NCI-H1092 treated with DMSO at 0.1 percent for 48 hours (cell line): ENCODE measurements at places on chromosomes 5 and 9.

DNA sequence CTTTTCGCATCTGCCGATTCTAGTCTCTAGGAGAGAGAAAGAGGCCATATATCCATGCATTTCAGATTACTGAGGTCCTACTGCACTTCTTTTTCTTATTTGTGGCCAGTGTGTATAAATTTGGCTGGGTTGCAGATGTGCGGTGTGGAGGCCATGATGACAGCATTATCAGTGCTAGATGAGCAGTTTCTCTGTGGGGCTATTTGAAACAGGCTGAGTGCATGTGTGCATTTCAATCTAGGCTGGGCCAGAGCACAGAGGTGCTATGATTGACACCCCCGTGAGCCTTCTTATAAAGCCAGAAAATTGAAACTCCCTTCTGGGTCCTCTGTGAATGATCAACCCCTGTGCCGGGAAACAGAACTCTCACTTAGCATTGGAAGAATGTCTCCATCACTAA is 70.0 kb downstream of the TMEM252 start:
- DNase-seq: no peak

DNA sequence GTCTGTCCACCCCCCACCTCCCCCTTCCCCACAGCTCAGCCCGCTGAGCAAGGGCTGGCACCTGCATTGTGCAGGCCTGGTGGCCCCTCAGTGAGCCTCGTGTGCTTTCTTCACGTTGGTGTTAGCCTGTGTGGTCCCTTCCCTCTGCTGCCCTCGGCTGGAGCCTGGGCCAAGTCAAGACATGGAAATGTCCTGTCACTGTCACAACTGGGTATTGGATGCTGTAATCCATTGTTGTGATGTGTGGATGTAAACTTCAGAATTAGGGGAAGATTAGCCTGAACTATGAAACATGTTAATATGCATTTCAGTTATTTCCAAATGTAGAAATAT is 103.9 kb downstream of the TRIO start:
- DNase-seq: no peak

GRCh38 chr9:124551472-124552272 is 44.5 kb upstream of the NR5A1 start:
- DNase-seq: peak; percentile 34

GRCh38 chr5:137688210-137688840 is 47.6 kb downstream of the KLHL3 start:
- no peak for DNase-seq

GRCh38 chr9:92853716-92854115 is 24.1 kb downstream of the ZNF484 start:
- DNase-seq: no peak

DNA sequence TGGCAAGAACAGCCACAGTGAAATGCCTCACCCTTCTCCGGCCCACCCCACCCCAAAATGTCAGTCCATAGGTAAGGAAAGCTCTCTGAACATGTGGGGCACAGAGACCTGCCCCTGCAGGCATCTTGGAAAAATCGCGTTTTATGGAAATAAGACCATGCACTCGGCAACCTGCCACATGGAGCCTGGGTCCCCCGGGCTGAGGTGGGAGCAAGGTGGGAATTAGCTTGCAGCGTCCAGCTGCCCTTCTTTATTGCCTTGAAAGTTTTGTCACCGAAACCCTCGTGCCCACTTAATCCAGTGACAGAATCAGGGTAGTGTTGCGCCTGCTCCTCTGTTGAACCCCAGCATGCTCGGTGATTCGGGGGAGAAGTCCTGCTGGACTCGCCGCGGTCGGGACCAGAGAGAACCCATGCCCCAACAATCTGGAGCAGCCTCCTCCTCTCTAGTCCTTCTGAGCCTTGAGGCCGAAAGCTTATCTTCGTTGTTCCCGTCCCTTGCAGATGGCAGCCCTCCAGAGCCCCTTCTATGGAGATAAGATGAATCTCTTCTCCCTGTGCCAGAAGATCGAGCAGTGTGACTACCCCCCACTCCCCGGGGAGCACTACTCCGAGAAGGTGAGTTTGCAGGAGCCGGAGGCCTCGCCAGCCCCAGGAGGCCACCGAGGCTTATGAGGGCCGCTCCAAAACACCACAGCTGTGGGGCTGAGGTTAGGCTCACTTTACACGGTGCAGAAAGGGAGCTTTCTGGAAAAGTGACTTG is 67.9 kb downstream of the PSMB7 start:
- DNase-seq: no peak

DNA sequence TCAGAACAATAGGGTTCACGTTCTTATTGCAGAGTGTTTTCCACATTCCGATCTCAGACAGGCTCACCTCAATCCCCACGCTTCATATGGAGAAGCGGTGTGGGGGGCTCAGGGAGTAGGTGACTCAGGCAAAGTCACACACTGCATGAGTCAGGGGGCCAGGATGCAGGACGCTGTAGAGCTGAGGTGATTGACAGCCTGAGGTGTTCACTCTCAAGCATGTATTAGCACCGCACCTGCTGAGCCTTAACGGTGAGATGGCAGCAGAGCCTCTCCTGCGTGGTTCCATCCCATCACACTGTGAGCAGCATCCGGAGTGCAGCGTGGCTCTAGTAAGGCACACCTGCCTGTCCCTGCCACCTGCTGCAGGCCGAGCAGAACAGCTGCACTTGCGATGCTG is 194.0 kb downstream of the IRX2 start:
- no peak for DNase-seq

GRCh38 chr5:149310947-149311658 is 34.2 kb upstream of the GRPEL2 start:
- DNase-seq: no peak

GRCh38 chr9:116549061-116549664 is 137.9 kb upstream of the TRIM32 start:
- no peak for DNase-seq

DNA sequence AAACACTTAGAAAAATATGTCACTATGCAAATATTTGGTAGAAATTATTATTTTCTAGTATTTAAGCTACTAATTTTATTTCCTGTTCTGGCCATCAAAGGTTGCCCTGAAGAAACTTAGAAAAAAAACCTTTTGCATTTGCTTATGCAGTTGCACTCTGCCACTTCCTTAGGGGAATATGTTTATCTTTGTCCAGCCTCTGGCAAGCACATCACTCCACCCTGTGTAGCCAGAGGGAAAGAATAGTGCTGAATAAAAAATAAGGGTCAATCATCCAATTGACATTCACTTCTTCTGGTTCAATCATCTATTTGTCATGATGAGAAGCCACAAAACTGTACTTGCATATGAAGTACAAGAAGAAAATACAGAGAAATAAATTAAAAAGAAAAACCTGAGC is 72.8 kb downstream of the CETN3 start:
- no peak for DNase-seq

DNA sequence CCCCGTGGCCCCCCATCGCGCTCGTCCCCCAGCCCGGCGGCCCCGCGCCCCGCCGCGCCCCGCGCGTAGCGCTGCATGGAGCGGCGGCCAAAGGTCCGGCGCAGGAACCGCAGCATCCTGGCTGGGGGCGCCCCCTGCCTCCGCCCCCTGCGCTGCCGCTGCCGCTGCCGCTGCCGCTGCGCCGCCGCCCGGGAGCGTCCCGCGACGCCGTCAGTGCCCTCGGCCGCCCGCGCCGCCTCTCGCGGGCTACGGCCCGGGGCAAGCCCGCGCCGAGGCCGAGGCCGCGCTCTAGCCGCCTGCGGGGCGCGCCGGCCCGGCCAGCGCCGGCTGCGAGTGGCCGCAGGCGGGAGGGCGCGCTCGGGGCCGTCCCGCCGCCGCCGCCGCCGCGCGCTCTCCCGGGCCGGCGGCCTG is 523 bp downstream of the EPB41L4B start:
- DNase-seq: no peak

DNA sequence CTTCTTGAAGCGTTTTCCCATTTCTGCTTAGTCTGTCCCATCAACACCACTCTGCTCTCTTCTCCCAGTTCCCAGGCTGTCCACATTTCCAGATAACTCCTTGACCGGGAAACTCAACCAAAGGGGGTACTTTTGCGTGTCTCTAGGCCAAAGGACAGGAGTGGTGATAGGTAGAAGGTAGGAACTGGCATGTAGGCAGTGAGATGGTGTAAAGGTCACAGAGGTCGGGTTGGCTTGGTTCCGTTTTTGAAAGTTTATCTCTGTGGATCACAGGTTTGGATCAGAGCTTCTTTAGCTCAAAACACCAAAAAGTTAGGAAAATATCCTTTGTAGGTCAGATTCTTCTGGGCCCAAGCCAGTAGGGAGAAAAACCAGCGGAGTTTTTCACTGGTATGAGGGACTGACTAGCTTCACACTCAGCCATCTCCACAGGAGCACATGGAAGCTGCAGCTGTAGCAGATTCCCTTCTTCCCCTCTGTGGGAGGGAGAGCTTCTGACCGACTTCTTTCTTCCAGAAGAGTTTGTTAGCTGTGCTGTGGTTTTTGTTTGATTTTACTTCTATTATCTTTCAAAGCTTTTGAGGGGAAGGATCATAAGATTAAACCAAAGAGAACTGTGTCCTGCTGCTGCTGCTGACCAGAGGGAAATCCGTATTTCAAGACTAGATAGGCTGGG is 98.4 kb upstream of the DMRT1 start:
- DNase-seq: no peak

- DNase-seq: no peak
These were observed 53.3 kb upstream of the RNU6ATAC start for GRCh38 chr9:134217431-134218210.

DNA sequence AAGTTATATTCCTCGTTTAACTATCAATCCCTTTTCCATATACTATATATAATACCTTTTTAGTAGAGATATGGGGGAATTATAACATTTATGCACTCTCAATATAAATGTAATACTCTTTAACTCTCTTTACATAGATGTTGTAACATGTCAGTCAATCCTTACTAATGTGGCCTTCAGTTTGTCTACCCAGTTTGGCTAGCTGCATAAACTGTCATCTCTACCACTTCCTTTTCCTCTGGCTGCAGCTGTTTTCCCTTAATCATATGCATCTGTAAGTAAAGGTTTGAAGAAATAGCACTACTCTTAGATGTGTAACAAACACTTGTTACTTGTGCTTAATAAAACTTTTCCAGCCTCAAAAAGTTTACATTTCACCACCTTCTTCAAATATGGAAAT is 13.4 kb downstream of the ABHD17B start:
- no peak for DNase-seq

DNA sequence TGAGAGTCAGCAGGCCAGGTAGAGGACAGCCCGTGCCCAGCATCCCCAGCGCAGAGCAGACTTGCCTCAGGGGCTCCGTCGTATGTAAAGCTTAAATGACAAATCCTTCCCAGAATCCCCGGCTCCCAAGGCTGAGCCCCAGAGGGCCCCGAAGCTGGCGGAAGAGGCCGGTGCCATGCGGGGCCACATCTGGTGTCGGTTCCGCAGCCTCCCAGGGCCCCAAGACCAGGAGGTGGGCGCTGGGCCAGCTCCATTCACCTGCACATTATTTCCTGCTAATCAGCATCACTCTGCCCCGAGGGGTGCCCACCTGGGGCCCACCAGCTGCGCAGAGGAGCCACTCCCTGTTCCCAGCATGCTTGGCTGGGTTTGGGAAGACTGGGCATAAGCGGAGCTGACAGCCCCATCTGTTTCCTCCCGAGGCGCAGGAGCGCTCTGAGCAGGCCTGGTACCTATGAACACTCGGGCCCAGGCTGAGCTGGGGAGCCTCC is 124.0 kb upstream of the PPP1R26 start:
- no peak for DNase-seq

DNA sequence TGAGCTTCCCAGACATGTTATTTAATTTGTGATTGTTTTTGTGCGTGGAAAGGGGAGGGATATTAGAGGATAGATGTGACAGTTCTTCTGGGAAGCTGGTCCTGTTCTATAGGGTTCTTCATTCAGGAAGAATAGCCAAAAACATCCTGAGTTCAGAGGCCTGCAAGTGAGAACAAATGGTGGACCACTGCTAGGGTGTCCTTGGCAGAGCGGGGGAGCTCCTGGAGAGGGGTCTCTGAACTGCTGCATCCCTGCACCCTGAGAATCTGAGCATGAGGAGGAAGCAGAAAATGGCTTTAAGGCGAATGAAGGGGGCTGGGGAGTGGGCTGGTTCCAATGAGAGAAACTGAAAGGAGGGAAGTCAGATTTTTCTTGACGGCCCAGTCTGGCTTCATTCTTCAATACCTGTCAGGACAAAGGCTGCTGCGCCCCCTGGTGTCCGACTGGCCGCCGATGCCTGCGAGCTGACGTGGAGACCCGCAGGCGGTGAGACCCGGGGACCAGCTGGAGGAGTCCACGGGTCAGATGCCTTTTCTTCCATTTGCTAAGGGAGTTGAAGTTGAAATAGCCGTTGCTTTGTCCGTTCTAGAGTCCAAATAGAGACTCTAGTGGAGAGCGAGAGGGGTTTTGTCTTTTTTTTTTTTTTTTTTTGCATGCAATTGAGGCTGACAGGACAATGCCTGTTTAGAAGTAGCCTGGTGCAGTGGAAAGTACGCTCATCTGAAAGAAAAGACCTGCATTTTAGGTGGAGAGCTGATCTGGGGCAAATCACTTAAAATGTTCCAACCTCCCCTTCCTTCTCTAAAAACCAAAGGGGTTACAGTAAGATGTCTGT is 39.5 kb upstream of the NFIB start:
- DNase-seq: no peak

DNA sequence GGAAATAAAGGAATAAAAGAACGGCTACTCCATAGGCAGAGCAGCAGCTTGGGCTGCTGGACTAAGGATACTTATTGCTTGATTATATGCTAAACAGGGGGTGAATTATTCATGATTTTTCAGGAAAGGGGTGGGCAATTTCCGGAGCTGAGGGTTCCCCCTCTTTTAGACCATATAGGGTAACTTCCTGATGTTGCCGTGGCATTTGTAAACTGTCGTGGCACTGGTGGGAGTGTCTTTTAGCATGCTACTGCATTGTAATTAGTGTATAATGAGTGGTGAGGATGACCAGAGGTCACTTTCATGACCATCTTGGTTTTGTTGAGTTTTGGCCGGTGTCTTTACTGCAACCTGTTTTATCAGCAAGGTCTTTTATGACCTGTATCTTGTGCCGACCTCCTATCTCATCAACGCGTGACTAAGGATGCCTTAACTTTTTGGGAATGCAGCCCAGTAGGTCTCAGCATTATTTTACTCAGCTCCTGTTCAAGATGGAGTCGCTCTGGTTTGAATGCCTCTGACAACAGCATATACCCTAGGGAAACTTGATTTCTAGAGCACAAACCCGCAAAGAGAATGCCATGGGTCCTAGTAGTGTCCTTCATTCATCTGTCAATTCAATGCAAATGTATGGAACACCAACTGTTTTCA is 47.8 kb upstream of the PWWP2A start:
- no peak for DNase-seq

DNA sequence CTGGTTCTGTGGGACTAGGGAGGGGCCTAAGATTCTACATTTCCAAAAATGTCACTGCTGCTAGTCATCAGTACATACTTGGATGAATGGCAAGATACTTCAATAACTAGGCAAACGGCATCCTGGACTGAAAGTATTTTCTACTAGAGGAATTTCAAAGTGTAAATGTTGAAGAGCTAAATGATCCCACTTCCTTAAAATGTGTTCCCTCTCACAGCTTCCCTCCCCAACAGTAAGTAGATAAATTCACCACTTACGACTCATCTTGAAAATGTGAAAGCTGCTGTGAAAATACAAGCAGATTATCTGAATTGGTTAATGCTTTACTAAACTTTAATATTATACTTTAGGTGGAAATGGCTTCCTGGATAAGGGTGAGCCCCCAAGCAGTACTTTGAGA is 1571.5 kb upstream of the WWC1 start:
- no peak for DNase-seq

GRCh38 chr9:9747787-9748186 is 865.0 kb downstream of the PTPRD start:
- no peak for DNase-seq
